NCI-H2171 treated with DMSO at 0.1 percent for 48 hours (cell line): ENCODE measurements at places on chromosomes 1 and 21.
A peak's percentile ranks its signal among the peaks of the same experiment; 100 is the strongest.

DNA sequence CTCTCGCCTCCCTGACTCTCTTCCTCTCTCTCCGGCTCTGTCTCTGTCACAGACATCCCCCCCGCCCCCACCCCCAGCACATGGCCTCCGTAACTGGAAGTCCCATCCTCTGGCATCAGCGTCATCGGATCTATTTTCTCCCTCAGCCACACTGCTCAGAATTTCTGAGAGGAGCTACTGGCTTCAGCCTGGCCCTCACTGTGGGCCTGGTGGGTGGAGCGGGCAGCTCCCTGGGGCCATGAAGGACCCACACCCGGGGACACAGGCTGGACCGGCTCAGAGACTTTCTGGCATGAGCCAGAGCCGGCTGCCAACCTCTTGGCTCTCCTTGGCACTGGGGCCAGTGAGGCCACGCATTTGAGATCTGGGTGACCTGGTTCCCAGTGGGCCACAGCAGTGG, 61.2 kb upstream of the CASZ1 start:
- DNase-seq: no peak

DNA sequence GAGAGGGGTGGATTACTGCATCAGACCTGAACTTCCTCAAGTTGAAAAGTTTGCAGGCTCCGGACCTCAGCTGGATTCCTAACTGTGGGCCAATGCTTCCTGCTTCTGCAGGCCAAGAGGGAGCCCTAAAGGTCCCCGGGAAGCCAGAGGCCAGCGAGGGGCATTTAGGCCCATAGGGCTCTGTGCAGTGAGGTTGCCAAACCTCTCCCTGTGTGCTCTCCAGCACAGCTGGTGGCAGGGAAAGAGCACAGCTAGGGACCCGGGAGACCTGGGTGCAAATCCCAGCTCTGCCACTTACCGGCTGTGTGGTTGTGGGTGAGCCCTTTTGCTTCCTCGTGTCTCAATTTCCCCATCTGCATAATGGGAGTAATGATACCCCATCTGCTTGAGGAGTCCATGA, 100.5 kb downstream of the PAX7 start:
- no peak for DNase-seq

DNA sequence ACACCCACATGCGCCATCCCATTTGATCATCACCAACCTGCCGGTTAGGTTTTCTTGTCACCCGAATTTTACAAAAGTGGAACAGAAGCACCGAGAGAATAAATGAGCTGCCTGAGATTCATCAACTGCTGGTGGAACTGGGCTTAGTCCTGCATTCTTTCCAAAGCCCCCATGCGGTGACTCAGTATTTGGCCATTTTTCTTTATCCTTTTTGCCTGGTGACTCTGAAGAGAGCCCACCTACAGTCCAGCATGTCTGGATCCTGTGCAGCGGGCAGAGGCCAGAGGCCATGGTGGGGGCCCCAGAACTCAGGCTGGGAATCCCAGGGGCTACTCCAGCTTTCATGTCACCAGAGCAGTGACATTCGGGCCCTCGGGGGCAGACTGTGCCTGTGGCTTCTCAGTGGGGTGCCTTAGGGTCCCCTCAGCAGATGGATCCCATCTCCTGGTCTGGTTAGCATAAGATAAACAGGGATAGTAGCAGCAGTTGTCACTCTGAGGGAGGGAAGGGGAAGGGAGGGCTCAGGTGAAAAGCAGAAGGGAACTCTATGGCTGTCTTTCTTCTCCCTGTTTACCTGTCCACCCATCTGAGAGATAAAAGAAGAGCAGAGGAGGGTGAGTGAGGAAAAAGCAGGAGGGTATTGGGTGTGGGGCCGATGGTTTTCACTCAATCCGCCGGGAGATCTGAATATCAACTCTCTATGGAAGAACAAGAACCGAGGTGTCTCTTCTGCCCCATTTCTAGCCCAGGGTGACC, 63.2 kb downstream of the KIF26B start:
- DNase-seq: no peak

GRCh38 chr1:225026701-225027100, 97.2 kb downstream of the DNAH14 start:
- no peak for DNase-seq

- DNase-seq: no peak
These were observed 14.8 kb upstream of the WASF2 start for GRCh38 chr1:27504588-27505419.

- DNase-seq: no peak
These were observed 512.0 kb upstream of the ADGRL2 start for GRCh38 chr1:81288689-81289088.

DNA sequence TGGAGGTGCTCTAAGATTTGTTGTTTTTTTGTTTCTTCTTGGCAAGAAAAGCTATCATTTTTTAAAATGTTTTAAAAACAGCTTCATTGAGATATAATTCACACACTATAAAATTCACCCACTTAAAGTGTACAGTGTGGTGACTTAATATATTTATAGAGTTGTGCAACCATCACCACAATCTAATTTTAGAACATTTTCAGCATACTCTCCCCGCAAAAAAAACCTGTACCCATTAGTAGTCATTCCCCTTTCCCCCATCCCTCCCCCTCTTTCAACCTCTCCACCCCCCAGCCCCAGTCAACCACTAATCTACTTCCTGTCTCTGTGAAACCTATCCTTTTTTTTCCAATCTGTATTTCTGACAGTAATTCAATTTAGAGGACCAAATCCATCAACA, 30.6 kb downstream of the ZC3H11B start:
- DNase-seq: no peak

- no peak for DNase-seq
These were observed 37.0 kb downstream of the DMAP1 start for GRCh38 chr1:44250068-44250781.

- no peak for DNase-seq
These were observed 384.3 kb downstream of the PTPRU start for GRCh38 chr1:29620631-29621030.

GRCh38 chr1:19622204-19622603, 21.9 kb upstream of the NBL1 start:
- no peak for DNase-seq

DNA sequence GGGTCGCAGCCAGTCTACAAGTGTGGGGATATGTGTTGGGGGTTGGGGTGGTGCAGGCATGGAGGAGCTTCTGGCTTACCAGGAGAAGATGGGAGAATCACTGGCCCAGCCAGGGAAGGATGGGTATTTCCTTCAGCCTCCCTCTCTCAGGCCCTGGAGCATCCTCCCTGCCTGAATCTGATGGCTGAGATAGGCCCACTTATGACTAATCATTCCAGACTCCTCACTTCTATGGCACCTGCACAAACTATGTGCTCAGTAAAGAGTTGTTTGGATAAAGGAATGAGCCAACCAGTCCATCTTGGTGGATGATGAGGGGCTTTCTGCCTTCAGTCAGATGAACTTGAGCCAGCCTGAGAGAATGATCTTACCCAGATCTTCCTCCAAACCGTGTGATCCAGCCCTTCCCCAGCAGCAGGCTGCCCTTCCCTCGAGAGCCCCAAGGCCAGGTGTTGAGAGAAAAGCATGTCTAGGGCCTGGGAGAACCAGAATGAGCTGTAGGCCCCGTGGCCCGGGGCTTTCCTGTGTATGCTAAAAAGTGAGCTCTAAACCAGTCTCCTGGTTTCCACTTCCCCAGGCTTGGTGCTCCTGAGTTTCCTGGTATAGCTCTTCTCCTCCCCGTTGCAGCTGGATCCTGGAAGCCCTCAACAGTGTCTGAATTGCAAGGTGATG, 1.3 kb downstream of the GPA33 start:
- DNase-seq: no peak

GRCh38 chr1:156804026-156804425, 12.6 kb downstream of the SH2D2A start:
- peak; percentile 54 for DNase-seq

GRCh38 chr1:52668711-52669110, 29.4 kb downstream of the COA7 start:
- DNase-seq: no peak

DNA sequence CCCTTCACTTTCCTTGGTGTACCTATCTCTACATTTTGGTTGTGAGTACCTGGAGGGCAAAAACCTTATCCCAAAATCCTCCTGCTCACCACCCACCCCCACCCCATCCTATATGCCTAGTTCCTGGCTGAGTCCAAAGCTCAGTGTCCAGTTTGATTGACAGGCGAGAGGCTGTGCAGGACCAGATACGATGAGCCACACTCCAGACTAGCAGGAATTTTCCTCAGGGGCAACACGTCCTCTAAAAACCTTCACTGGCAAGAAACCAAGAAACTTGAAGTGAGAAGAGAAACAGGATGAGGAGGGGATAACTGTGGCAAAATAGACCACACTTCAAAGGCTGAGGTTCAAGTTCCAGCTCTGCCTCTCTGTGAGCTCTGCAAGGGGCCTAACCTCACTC, 1.1 kb upstream of the SLAMF8 start:
- no peak for DNase-seq

DNA sequence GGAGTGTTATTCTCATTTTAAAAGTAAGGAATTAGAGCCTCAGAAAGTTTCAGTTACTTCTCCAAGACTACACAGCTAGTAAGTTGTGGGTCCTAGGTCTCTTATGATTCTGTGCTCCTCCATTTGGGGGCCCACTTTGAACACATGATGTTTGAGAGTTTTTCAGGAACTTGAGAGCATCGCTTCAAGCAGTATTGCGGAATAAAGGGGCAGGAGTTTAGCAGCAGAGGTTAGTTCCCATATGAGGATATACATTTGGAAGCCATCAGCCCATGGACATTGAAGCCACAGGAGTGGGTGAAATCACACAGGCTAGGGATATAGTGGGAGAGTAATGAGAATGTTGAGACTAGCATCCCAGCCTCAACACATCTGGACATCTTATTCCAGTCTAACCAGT, 143.2 kb downstream of the RASAL2 start:
- no peak for DNase-seq

DNA sequence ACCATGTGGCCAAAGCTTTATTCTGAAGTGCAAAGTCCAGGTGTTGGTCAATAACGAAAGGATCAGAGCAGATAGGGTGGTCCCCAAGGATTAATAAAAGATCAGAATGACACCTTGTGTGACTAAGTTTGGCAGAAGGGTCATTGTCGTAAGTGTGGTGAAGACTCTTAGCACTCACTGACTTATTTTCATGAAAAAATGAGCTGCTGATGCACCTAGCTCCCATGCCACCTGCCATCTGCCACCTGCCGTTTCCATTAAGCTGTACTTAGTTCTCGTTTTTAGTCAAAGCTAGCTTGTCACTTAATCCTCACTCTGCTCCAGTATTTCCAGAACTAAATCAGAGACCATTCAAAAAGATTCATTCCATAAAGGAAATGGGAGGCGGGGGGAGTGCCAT, 112.6 kb downstream of the SEC16B start:
- DNase-seq: peak; percentile 86

DNA sequence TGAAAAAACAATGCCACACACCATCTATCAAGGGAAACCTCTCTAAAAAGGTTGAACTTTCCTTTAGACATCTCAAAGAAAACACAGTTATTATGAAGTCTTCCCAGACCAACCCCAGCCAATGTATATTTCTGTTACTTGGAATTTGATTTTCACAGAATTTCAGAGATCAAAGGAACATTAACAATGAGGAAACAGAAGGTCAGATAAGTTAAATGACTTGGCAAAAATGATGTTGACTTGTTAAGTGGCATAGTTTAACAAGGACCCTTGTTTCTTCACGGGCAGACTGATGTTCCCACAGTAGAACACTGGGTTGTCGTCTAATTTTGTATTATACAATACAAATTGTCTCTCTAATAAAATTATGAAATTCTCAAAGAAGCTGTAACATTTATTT, 29.0 kb downstream of the NME7 start:
- DNase-seq: no peak

DNA sequence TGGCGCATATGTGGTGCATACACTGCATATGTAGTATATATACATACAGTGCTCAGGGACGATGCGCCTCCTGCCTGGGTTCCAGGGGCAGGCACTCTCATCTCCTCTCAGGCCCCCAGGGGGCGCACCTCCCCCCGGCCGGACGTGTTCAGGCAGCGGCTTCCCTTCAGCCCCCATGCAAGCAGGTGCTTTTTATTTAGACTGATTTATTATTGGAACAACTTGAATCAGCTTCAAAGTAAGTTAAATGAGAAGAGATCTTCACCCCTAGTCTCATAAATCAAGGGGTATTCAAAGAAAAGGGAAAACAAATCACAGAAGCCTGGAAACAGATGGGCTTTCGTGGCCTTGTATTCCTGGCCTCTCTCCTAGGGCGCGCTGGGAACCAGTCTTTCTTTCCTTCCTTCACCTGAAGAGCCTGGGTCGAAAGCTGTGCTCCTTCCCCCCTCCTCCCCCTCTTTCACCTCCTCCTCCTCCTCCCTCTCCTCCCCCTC, 64.6 kb downstream of the UBIAD1 start:
- peak; percentile 89 for DNase-seq

GRCh38 chr1:4395676-4396075, 258.7 kb upstream of the AJAP1 start:
- peak; percentile 92 for DNase-seq

DNA sequence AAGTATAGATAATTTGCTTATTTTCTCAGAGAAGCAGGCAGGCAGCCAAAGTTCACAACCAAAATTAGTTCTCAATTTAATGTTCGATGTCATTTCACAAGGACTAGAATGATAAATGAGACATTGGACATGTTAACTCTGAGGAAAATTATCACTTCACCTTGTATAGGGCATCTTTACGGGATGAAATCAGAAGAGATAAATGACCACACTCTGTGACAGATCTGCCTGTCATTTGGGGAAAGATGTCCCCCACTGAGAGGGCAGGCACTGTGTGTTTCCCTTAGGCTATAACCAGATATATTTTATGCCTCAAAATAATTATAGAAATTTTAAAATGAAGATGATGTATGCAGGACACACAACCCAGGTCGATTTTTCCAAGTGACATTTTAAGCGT, 642.9 kb downstream of the BRINP3 start:
- no peak for DNase-seq

DNA sequence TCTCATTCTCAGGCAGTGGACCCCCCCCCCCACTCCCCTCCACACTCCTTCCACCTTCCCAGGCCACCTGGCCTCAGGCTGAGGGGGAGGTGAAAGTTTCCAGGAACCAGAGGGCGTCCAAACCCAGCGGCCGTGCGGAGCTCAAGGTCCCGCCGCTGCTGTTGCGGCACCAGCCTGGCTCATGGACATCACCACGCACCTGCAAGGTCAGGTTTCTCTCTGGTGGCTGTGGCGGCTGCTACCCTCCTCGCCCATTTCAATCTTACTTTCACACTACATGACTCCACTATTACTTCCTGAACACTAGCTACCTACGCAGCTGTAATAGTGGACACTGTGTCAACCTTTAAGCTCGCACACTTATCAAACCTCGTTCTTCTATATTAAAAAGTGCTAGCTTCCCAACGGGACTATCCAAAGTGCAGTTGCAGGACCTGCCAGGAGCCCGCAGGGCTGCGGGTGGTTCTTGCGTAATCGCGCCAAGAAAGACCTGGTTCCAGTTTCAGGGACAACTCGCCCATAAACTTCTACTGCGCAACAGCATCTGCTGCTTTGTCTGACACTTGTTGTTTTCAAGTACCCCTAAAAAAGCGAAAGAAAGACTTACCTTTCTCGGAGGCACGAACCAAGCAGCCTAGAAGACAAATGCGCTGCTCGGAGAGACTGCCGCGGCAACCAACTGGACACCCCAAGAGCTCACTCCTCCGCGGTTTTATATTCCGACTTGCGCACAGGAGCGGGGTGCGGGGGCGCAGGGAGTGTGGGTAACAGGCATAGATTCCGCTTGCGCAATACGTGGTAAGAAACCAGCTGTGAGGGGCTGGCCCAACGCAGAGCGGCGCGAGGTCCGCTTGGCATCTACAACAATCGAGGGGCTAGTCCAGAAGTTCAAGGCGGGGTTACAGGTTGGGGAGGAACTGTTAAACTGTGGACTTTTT, at the start of gene DIRAS3:
TSS of gene DIRAS3 (minus strand) at position 687 of the 938 bp plus-strand sequence. CDS start 3,330 bp downstream, outside the sequence.
- DNase-seq: no peak
